ENCODE measurements at places on chromosomes 6 and 20. TPM values are rescaled to one million over a fixed set of nuclear protein-coding genes. Genes with fewer than 3 reads are reported as not detected.

- DNase-seq = no peak
- H3K36me3 ChIP-seq = no peaks in the 10 kb centered on the region
- H3K27ac ChIP-seq = no peak overlapping the region
- H3K4me3 ChIP-seq = no peak overlapping the region
- H3K4me1 ChIP-seq = no peaks in the 10 kb centered on the region
- H3K27me3 ChIP-seq = no peaks in the 10 kb centered on the region
Measured at GRCh38 chr6:39086294-39086693, 28.7 kb downstream of the SAYSD1 start.

Gene PIGU
- 7.2 TPM for total RNA-seq

Gene NR2E1
- total RNA-seq = not detected

DNA sequence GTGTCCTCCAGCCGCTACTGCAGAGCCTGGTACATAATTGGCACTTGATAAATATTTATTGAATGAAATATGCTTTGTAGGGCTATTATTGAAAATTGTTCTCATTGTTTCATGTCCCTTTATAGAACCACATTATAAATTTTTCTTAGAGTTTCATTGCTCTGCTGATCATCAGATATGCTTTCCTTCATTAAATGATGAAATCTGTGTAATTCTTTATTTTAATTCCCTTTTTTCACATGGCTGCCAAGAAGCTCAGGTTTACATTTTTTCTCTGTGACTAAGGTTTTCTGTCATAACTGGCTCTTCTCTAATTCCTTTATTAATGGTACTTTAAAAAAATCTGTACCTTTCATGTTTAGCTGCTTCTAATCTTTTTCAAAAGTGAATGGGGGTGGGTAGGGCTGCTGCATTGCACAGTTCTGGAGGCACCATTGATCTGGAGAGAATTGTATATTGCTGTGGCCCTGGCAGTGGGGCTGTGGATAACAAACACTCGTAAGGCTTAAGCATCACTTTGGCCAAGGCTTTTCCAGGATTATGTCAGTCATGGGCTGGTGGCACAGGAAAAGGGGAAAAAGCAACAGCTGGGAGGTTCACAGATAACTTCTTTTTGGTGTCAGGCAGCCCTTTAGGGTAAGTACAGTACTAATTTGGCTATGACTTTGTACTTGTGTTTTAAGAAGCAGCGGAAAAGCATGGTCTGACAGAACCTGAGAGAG is 43.8 kb downstream of the ARFGEF2 start:
- no peak overlapping the region for H3K4me3 ChIP-seq
- peaks cover 2% of the 10 kb centered on the region for H3K4me1 ChIP-seq
- no peak for DNase-seq
- no peak overlapping the region for H3K27ac ChIP-seq
